ENCODE measurements at places on chromosomes 7 and 10. TPM values are rescaled to one million over a fixed set of nuclear protein-coding genes. Genes with fewer than 3 reads are reported as not detected.
A peak's percentile ranks its signal among the peaks of the same experiment; 100 is the strongest.

DNA sequence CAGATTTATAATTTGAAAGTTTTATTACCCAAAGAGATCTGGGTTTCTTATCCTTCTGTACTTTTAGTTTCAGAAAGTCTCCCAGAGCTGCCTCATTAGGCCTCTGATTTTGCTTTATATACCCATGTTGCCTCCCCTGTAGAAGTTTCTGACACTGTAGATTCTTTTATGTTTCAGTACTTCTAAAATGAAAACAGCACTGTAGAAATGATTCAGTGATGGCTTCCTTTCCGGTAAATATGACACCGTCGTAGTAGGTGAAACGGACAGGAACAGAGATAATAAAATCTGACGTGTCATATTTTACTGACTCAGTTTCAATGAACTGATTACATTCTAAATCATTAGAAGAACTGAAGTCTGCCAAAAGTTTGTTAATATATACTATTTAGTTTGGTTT lies 272.7 kb downstream of the TWIST1 start:
- DNase-seq = no peak

- no peak for DNase-seq
These were observed 62.8 kb upstream of the SAMD8 start for GRCh38 chr10:75048669-75049098.

DNA sequence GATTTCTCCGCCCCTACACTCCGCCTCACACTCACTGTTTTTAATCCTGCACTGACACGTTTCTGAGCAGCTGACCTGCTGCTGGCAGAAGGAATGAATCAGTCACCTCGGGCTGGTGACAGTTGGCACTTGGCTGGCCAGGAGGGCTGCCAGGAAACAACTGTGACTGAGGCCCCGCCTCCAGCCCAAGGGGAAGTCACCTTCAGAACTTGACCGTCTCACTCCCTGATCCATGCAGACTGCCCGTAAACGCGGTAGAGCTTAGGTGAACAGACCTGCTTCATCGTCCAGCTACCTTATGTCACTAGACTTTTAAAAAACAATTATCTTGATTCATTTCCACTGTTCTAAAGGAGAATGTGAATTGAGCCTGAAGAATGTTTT lies 107.5 kb downstream of the DOCK1 start:
- peak; percentile 90 for DNase-seq

- DNase-seq = no peak
These were observed 4.6 kb downstream of the HECW1 start for GRCh38 chr7:43117095-43117494.

DNA sequence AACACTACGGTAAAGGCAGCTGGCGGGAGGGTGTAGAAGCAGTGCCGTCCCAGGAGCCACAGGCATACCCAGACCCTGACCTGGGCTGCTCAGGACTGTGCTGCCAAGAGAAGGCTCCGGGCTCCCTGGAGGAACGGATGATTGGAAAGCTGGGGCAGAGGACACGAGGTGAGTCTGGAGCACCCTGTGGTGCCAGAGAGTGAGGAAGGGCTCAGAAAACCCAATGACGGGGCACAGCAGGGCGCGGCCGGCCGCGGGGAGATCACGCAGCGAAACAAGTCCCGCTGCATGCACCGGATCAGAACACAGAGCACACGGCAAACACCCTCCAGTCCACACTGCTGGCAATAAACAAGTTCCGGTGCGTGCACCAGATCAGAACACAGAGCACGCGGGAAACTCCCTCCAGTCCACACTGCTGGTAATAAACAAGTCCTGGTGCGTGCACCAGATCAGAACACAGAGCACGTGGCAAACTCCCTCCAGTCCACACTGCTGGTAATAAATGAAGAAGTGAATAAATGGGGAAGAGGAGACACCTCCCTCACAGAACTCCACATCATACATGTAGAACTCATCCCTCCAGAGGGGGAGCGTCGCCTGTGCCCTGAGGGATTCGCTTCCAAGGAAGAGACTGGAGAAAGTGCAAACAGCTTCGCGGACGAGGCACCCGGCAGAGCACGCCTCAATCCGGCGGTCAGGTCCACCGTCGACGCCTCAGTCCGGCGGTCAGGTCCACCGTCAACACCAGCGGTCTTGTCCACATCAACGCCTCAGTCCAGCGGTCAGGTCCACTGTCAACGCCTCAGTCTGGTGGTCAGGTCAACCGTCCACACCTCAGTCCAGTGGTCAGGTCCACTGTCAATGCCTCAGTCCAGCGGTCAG lies 265.0 kb downstream of the MAD1L1 start:
- DNase-seq = no peak

- DNase-seq = peak; percentile 45
These were observed 134.3 kb upstream of the PFKP start for GRCh38 chr10:2933071-2933470.

DNA sequence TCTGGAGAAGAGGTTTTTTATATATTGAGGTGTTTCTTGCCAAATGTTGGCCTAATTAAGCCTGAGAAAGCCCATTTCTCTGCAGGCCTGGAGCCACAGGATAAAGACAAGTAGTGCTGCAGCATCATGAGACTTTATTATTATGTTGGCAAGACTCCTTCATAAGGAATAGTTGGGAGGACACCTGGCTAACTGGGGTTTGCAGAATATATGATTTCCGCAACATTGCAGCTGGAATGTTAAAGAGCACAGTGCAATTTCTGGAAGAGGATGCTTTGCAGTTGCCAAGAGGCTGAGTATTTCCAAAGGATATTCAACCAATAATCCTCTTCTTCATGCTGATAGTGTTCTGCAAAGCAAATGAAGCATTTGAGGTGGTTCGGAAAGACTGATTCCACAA lies 1512.8 kb upstream of the LRRTM3 start:
- no peak for DNase-seq

DNA sequence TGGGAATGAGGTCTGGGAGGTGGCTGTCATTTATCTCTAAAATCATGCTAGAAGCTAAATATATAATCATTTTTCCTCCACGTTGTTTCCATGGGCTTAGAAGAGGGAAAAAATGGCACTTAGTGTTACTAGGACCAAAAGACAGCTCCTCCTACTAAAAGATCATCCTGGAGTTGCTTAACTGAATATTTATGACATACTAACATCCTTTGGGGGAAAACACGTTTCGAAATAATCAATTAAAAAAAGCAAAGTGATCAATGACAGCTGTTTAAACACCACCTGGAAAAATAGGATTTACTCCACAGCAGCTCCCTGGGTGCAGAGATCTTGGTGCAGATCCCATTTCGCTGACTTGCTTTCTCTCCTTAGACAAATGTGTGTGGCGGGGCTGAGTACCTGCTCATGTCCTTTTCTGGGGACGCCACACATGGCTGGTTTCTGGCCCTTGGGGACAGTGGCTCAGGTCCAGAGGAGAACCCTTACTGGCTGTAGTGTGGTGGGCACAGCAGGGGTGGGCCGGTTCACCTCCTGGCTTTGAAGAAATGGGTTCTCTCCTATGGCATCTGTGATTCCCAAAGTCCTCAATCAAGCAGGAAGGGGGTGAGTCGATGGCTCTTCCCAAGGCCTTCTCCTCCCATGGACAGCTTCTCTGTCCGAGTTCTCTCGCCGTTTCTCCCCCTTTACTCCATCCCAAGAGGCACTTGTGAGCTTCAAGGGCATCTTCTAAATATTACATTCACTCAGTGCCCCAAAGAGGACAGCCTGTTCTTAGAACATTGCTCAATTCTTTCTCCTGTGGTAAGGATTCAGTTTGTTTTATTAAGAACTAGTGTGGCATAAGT lies 156.4 kb upstream of the KLF14 start:
- no peak for DNase-seq

- no peak for DNase-seq
These were observed 1036.8 kb upstream of the POT1 start for GRCh38 chr7:125966278-125967048.

- DNase-seq = peak; percentile 96
These were observed 2.6 kb upstream of the MYPN start for GRCh38 chr10:68106656-68107055.

- no peak for DNase-seq
These were observed 25.0 kb downstream of the ZDHHC6 start for GRCh38 chr10:112421731-112422130.

The COL1A2 gene
- 961 TPM for total RNA-seq

GRCh38 chr7:135801877-135802276 lies 53.3 kb upstream of the FAM180A start:
- DNase-seq = no peak

GRCh38 chr10:132654708-132655661 lies 117.4 kb downstream of the INPP5A start:
- DNase-seq = peak; percentile 42

- no peak for DNase-seq
These were observed 4.2 kb downstream of the WDR86 start for GRCh38 chr7:151405588-151405987.

GRCh38 chr10:126665207-126665606 lies 5.3 kb downstream of the C10orf90 start:
- no peak for DNase-seq

DNA sequence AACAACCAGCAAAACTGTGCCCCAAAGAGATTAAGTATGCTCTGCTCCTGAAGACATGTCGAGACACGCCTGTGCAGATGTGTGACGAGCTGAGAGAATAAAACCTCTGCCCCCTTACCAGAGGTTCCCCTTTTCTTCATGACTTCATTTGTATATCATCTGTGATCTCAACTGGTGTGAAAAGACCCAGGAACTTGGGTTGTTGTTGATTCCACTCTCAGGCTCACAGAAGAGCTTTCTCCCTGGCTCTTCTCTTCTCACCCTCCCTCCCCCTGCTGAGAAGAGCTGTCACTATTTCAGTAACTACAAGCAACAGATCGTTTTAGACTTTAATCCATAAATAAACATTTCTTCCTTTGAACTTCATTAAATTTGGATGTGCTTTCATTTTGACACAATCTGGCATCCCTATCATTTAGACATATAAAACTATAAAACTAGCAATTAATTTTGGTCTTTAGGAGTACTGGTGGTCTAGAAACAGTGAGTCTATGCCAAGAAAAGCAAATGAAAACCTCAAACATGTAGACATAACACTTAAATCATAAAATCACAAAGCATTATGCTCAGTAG lies 179.3 kb upstream of the FZD8 start:
- peak; percentile 1 for DNase-seq

DNA sequence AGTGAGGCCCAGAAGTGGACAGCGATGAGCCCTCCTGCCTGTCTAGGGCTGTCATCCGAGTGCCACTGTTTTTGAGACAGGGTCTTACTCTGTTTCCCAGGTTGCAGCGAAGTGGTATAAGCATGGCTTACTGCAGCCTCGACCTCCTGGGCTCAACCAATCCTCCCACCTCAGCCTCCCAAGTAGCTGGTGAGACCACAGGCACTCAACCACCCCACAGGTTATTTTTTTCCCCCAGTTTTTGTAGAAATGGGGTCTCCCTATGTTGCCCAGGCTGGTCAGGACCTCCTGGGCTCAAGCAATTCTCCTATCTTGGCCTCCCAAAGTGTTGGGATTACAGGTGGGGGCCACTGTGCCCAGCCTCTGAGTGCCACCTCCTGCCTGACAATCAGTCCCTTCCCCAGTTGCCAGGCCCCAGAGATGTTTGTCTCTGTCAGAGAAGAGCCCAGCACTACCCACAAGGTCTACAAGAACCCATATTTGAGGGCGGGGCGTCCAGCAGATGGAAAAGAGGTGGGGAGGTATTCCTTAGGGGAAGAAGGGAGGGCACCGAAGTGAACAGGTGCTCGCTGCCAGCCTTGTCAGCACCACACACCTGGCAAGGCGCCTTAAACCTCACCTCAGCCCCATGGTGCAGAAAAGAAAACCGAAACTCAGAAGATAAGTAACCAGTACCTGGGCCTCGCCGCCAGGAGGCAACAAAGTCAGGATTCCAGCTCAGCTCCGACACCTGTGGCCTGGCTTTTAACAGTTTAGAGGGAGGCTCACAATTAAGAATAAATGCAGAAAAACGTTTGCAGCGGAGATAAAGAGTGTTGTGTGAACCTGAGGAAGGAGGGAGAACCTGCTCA lies 77.4 kb upstream of the ANLN start:
- no peak for DNase-seq

The TBXAS1 gene
- 5.3 TPM for total RNA-seq

DNA sequence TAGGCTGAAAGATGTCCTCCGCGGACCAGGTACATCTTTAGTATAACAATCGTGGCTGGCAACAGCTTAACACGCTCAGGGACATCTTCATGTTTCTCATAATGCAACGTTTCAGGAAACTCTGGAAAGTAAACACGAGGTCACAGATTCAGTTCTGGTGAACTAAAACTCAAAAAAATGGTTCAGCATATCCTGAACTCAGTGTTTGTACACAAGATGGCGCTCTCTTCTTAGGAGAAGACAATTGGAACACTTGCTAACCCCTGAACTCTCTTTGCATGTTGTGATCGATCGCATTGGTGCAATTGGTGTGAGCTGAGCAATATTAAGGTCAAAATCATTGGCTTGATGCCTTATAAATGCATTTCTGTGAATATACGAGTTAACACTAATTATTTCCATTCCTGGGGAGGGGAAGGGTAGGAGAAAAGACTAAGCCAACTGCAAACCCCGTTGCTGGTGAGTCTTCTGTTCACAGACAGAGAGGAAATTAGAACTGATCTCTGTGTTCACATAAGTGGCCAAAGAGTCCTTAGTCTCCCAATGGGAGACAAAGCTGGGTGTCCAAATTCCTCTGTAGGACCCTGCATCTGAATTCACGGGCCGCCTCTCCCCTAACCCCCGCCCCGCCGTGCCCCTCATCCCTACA lies 52.6 kb upstream of the FAM180A start:
- peak; percentile 72 for DNase-seq

- peak; percentile 39 for DNase-seq
These were observed 951.6 kb downstream of the ANKRD7 start for GRCh38 chr7:119175911-119176627.

DNA sequence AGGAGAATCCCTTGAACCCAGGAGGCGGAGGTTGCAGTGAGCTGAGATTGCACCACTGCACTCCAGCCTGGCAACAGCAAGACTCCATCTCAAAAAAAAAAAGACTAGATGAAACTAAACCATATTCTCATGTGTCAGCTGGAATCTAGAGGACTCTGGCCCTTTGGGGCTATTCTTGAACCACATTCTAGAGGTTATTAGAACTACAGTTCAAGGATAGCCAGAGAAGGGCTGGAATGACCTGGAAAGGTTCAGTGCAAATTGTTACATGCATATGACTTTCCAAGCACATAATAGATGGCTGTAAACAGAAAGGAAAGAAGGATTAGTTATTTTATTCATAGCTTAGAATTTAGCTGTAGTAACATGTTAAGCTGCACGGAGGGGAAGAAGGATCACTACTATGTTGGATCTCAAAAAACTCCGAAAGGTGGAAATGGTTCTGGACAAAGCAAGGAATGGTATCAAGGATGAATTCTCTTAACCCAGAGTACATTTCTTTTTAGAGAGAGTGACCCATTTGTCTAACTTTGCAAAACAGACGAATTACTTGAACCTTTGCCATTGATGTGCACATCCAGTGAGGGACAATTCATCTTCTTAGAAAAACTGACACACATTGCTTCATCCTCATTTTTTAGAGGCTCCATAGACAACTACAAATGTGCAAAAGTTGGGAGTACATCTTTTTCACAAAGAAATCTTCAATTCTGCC lies 124.0 kb upstream of the SAMD8 start:
- DNase-seq = no peak

The GSAP gene
- 6.9 TPM for total RNA-seq

The PLAC9 gene
- not detected for total RNA-seq

DNA sequence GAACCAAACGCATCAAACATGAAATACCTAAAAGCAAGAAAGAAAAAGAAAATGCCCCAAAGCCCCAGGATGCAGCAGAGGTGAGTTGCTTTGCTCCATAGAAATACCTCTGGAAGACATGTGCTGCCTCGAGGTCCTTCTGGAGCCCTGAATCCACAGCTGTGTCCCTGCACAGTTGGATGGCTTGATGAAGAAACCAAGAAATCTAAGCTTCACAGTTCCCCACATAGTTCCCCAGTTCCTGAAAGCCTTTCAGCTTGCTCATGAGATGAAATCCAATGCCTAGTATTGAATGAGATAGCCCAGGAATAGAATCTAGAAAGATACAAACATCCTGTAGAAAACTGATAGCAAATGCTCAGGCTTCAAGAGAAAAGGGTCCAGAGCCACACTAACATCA lies 182.8 kb downstream of the RTKN2 start:
- no peak for DNase-seq

The ELAPOR2 gene
- 0.10 TPM for total RNA-seq

Measured in M059J (cell line).